ENCODE measurements at places on chromosomes 1 and 21.
A peak's percentile ranks its signal among the peaks of the same experiment; 100 is the strongest.

DNA sequence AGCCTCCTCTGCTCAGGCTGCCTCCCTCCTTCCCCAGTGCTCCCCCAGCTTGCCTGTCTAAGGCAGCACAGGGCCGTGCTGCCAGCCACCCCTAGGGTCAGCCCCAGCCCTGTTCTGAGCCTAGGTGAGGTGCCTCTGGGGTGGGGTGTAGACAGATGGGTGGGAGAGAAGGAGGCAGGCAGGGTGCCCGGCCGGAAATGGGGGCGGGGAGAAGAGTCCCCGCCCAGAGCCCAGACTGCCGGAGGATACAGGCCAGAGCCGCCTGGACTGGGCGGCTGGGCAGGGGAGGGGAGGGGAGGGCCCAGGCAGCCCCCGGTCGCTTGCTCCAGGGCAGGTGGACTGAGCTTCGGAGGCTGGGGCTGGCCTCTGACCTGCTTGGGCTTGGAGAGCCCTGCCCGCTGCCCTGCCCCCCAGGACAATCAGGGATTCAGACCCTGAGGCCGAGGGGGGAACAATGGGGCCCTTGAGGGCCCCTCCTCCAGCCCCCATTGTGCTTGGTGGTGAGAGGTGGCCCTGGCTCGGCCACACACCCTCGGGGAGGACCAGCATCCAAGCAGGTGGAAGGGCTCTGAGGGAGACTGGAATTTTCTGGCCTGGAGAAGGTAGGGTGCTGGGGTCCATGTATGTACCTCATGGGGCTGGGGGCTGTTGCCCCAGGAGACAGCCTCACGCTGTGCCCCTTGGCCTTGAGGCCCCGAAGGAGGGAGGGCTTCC is at the start of gene GJC2:
Gene GJC2, plus strand, starts transcription at position 525 of the 714 bp plus-strand sequence. CDS start 7,829 bp downstream, outside the sequence.
- DNase-seq: no peak

- no peak for DNase-seq
Observed at GRCh38 chr1:27192039-27192529, 37.2 kb upstream of the SLC9A1 start.

GRCh38 chr1:230737622-230738262 is 9.4 kb upstream of the CAPN9 start:
- no peak for DNase-seq

DNA sequence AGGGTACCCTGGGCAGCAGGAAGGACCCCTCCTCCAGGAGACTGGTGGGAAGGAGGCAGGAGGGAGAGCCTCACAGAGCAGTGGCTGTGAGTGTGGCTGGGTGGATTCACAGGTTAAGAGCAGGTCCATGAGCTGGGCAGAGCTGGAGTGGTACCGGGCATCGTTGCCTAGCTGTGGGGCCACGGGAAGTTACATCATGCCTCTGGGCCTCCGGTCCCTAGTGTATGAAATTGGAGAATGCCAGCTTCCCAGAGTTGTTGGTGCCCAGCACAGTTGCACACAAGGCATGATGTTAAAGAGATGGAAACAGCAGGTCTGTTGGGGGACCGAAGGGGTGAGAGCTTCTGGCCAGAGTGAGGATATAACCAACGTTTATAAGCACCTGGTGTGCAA is 18.5 kb downstream of the FOXO6 start:
- DNase-seq: no peak

DNA sequence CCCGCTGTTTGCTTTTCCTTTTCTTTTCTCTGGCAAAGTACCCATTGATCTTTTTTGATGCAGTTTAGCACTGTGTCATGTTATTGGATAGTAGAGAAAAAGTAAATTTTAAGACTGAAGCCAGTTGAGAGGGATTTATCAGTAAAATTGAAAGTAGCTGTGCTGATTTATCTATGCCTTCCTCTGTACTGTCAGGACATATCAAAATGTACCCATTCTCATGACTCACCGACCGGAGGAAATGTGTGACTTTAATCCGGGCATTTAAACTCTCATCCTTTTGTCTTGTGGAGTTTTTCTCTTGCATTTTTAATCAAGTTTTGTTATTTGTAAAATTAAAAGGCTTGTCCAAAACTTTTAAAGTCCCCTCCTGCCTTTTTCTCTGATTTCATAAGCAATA is 276.6 kb upstream of the FMN2 start:
- DNase-seq: no peak

DNA sequence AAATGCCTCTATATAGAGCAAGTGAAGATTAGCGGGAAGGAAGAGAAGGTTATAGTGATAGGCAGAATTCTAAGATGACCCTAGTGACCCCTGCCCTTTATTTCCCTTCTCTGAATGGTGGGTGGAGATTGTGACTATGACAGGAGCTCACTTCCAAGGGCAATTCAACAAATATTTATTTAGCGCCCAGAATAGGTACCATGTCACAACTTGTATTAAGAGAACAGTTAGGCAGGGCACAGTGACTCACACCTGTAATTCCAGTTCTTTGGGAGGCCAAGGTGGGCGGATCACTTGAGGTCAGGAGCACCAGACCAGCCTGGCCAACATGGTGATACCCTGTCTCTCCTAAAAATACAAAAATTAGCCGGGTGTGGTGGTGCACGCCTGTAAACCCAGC is 236.0 kb upstream of the POGK start:
- no peak for DNase-seq

- DNase-seq: no peak
Observed at GRCh38 chr1:4718071-4718470, 63.7 kb downstream of the AJAP1 start.

DNA sequence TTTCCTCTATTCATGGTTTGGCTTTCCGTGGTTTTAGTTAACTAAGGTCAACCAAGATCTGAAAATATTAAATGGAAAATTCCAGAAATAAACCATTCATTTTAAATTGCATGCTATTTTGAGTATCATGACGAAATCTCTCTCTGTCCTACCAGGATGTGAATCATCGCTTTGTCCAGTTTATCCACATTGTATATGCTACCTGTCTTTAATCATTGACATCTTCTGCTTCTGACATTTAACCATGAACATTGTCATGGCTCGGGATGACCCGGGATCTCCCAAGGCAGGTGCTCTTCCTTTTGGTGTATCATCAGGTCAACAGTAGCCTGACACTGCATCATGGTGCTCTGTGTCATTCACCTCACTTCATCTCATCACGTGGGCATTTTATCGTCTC is 125.5 kb upstream of the HNRNPU start:
- no peak for DNase-seq

- no peak for DNase-seq
Observed at GRCh38 chr1:200338451-200338850, 71.4 kb downstream of the ZNF281 start.

GRCh38 chr1:99481391-99481996 is 164.4 kb upstream of the PALMD start:
- peak; percentile 7 for DNase-seq

- no peak for DNase-seq
Observed at GRCh38 chr1:85319931-85320330, 43.5 kb upstream of the BCL10 start.

DNA sequence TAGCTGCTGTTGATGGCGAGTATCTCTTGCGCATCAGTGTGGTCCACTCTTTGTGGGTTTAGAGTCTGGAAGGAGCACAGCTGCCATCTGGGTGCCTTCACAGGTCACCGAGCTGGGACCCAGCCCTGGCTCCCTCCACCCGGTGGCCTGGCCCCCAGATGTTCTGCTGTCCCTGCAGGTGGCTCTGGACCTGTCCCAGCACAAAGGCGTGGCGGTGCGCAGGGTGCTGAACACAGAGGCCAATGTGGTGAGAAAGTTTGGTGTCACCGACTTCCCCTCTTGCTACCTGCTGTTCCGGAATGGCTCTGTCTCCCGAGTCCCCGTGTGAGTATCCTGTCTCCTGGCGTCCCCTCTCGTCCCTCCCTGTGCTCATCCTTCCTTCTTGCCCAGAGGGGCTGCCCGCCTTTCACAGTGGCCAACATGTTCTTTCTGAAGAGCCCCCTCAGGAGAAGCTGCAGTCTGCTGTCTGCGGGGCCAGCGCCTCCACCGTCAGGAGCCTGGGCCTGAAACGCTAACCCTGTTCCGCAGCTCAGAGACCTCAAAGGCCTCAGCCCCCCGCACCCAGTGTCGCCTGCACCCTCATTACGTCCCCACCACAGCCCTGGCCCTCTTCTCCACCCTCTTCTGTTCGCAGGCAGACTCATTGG is 27.4 kb downstream of the QSOX1 start:
- no peak for DNase-seq

DNA sequence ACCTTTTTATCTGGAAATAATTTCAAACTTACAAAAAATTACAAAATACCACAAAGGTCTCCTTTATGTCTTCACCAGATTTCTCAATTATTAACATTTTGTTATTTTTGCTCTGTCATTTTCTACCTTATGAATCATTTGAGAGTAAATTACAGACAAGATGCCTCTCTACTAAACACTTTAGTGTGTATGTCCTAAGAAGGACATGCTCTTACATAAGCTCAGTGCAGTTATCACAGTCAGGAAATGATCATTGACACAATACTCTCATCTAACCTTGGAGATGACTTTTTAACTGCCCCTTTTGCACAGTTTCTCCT is 378.9 kb upstream of the RUNX1 start:
- no peak for DNase-seq

DNA sequence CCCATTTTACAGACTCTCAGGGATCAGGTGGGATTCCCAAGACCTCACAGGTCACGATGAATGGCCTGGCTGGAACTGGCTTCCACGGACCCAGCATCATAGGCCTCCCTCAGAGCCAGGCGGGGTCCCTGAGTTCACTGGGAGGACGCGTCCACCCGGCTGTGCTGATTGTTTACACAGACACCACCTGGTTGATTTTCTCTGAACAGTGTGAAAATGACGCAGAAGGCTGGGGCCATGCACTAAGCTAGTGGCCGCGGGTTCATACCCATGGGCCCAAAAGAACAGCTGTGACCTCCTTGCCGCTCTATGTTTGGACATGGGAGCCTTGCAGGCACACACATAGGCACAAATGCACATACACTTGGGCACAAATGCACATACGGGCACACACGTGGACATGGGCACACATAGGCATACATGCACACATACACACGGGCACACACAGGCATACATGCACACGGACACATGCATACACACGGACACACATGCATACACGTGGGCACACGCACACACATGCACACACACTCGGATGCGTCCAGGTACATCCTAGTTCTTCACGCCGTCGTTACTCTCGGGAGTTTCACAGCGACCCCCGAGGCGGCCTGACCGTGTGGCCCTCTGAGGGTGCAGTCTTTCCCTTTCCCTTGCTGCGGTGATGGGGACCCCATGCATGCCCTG is 23.2 kb downstream of the CSTB start:
- no peak for DNase-seq

GRCh38 chr1:81296601-81297000 is 504.1 kb upstream of the ADGRL2 start:
- DNase-seq: no peak

- no peak for DNase-seq
Observed at GRCh38 chr1:201360901-201361651, 16.4 kb downstream of the TNNT2 start.

GRCh38 chr1:75954586-75954985 is 22.4 kb upstream of the ASB17 start:
- DNase-seq: no peak

GRCh38 chr1:107142140-107142542 is 1.3 kb downstream of the NTNG1 start:
- DNase-seq: no peak

- no peak for DNase-seq
Observed at GRCh38 chr21:17793246-17794123, 25.7 kb downstream of the C21orf91 start.

DNA sequence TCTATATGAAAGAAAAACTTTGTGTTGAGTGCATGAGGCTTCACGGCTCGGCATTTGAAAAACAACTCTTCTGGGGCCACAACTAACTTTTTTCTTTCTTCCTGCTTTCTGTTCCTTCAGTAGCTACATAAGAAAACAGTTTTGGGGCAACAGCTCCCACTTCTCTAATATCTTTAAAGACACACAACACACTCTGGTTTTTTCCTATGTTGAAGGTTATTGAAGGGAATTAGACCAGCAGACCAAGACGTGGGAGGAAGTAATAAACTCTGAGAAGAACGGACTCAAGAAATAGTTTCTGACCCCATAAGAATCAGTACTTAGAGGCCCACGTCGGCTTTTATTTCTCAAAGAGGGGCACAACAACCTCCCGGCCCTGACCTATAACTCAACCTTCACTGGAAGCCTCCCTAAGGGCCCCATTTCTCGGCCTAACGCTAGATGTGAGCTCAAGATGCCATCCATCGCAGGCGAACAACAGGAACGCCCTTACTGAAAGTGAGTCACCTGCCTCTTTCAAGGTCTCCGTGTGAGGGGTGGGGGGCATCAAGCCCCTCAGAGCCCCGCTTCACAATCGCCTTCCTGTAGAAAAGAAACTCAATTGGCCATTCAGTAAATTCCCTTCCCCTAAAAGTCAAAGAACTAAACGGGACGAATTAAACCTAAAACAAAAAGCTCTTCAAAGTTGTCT is 844 bp downstream of the ZMYM6 start:
- peak; percentile 12 for DNase-seq

- DNase-seq: peak; percentile 64
Observed at GRCh38 chr21:34889320-34889675, 159.8 kb downstream of the RUNX1 start.

GRCh38 chr21:41045534-41046268 is 122.3 kb upstream of the BACE2 start:
- DNase-seq: no peak

GRCh38 chr21:32597205-32597604 is 11.9 kb upstream of the TCP10L start:
- DNase-seq: no peak

DNA sequence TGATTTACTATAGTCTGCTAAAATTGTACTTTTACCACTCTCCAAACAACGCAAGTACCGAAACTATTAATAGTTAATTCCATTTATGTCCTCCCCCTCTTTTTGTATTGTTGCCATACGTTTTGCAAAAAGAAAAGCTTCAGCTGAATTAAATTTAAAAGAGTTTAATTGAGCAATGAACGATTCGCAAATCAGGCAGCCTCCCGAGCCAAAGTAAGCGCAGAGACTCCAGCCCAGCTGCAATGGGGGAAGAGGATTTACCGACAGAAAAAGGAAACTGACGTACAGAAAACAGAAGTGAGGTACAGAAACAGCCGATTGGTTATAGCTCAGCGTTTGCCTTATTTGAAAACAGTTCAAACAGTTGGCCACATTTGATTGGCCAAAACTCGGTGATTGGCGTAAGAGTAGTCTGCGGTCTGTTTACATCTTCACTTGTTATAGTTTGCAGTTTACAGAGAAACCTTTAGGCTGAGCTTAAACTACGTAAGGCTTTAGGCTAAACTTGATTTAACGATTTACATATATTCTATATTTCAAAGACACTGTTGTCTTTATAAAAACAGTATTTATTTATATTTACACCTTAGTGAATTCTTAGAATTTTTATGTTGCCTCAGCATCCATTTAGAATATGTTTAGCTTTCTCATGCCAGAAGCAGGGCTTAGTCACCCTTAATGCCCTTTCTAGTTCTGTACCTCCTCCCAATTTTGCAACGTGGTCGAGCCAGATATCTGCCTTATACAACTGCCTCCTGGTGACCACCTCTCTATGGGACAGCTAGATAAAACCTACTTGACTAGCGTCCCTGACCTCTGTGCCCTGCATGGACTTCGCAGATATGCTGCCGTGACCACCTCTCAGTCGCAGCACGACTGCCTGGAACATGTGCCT is 23.8 kb downstream of the CR1 start:
- no peak for DNase-seq

GRCh38 chr1:85445906-85446305 is 19.1 kb downstream of the DDAH1 start:
- DNase-seq: no peak

Measured in stimulated activated CD4-positive, alpha-beta T cell treated with anti-CD3 and anti-CD28 coated beads, Interleukin-1b, Interleukin-23, amount 100 ng/mL, for 24 hours (primary cell).